ENCODE measurements at places on chromosomes 7 and 10.

DNA sequence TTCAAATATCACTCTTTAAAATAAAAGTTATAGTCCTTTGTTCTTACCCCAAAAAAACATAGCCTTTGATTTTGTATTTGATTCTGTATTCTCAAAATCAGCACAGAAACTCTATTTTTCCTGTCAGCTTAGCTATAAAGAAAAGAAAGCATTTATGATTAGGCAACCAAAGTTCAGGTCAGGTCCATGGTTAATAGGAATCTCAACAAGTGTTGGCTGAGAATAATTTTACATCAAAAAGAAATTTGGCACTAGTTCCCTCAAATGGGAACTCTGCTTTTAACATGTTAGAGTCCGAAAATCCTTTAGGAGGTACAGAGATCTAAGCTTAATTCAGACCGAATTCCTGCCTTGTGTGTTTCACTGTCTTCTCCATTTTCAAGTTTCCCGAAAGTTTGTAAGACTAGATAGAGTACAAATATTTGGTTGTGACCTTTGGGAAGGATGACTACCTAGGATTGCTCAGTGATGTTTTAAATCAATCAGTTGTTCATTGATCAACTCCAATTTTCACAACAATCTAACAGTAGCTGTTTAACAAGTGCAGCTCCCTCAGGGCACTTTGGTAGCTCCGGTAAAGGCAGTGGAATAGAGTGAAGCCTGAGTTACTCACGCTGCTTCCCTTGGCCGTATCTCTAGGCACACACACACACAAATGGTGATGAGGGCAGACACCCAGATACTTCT lies 8.8 kb upstream of the ENO4 start:
- no peak for DNase-seq

DNA sequence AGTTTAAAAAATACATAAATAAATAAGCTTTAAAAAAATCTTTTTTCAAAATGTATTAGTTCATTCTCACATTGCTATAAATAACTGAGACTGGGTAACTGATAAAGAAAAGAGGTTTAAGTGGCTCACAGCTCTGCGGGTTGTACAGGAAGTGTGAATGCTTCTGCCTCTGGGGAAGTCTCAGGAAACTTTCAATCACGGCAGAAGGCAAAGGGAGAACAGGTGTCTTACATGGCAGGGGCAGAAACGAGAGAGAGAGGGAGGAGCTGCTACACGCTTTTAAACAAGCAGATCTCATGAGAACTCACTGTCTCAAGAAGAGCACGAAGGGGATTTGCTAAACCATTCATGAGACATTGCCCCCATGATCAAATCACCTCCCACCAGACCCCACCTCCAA lies 114.6 kb downstream of the DNAJC1 start:
- no peak for DNase-seq

DNA sequence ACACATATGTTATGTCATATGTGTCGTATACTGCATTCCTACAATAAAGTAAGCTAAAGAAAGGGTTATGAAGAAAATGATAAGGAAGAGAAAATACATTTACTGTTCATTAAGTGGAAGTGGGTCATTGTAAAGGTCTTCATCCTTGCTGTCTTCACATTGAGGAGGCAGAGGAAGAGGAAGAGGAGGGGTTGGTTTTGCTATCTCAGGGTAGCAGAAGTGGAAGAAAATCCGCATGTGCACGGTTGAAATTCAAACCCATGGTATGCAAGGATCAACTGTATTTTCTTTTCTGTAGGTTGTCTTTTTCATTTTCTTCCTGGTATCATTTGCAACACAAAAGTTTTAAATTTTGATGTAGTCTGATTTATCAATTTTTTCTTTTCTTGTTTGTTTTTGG lies 6.3 kb downstream of the PLEKHA8 start:
- DNase-seq, result no peak

DNA sequence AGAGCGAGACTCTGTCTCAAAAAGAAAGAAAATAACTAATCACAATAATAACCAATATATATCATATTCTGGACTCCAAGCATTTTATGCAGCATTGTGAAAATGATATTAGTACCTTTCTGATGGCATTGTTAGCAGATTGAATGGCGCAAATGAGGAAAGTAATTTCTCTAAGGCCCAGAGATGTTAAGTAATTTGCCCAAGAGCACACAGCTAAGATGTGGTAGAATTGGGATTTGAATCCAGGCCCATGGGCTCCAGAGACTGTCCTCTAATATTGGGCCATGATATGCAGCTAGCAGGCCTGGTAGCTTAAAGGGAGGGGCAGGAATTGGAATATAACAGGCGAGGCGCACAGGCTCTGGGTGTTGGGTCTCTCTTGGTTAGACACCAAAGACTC lies 44.1 kb downstream of the ZNF503 start:
- no peak for DNase-seq

DNA sequence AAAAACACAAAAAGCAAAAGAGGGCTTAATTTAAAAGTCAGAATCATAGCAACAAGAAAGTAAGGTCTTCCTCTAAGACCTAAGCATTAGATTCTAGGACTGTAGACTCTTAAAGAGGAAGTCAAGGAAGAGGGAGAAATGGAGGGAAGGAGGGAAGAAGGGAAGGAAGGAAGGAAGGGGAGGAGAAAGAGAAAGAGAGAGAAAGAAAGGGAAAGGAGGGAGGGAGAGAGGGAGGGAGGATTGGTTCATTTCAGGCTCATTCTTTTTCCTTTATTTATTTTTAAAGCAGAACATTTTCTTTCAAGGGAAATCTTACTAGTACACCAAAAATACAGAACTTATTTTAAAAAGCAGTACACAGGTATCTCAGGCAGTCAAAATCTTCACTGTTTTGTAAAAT lies 81.1 kb downstream of the DLG5 start:
- no peak for DNase-seq
